Erythroblast (primary cell): ENCODE measurements at places on chromosomes 5 and 9.

- DNase-seq = no peak
Measured at GRCh38 chr9:108197008-108197365, 658.8 kb downstream of the ACTL7B start.

- no peak for DNase-seq
Measured at GRCh38 chr9:131873335-131873734, 133.5 kb upstream of the RAPGEF1 start.

- peak; percentile 26 for DNase-seq
Measured at GRCh38 chr9:32385152-32385884, 875 bp downstream of the ACO1 start.

GRCh38 chr5:32462618-32463017 is 18.1 kb upstream of the ZFR start:
- DNase-seq = peak; percentile 4
